ENCODE measurements at places on chromosomes 6 and 20.

GRCh38 chr6:80341330-80341729 lies 234.9 kb downstream of the BCKDHB start:
- DNase-seq, result no peak

GRCh38 chr6:79188885-79189480 lies 45.5 kb downstream of the HMGN3 start:
- DNase-seq, result no peak

DNA sequence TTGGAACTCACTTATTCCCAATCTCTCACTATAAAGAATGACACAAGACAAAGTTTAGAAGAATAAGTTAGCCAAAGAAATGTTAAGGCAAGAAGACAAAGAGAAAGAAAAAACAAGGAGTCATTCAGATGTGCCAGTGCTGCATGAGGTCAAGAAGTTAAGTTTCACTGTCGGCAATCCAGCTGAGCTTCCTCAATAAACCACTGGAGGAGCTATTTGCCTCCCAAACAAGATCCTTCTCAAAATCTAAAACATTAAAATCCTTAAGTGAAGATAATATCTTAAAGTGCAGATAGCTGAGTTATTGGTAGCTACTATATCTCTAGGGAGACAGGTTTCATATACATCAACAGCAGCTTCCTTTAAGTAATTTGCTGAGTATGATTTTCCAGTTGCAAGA lies 512.3 kb downstream of the HDGFL1 start:
- DNase-seq, result no peak

DNA sequence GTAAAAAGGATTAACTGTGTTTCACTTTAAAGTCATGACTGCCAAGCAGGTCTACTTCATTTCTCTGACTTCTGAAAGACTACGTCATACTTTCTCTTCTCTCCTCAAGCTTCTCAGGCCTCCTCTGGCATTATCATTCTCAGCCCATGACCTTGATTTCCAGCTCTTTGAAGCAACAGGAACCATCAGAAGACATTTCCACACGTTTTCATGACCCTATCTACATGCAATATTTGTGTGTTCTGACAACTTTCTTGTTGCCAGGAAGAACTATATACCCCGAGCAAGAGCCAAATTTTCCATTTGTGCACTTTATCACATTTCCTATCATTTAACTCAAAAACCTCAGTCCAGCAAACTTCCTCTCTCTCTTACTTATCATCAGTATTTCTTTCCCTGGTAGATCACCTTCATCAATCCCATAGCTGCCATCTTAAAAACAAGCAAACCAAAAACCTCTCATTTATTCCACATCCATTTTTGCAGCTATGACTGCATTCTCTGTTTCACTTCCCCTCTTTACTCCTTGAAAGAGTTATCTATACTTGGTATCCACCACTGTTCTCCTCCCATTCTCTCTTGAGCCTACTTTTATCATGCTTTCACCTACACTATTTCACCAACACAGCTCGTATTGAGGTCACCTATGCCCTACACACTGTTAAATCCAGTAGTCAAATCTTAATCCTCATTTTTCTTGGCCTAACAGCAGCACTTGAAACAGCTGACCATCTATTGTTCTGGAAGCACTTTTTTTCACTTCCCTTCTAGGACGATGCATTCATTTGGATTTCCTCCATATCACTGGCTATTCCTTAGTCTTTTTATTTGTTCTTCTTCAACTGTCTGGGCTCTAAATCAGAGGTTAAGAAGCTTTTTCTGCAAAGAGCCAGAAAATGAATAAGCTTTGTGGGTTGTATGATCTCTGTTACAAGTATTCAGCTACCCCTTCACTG lies 47.1 kb downstream of the STX7 start:
- DNase-seq, result no peak

Measured in activated CD4-positive, alpha-beta T cell treated with anti-CD3 and anti-CD28 coated beads, Interleukin-2, amount 10 ng/mL, durations not matched to agents 7 days and 5 days (primary cell).